Muscle of back (tissue), 13 donors: ENCODE measurements at places on chromosomes 3 and 15.
A peak's percentile ranks its signal among the peaks of the same experiment; 100 is the strongest.

DNA sequence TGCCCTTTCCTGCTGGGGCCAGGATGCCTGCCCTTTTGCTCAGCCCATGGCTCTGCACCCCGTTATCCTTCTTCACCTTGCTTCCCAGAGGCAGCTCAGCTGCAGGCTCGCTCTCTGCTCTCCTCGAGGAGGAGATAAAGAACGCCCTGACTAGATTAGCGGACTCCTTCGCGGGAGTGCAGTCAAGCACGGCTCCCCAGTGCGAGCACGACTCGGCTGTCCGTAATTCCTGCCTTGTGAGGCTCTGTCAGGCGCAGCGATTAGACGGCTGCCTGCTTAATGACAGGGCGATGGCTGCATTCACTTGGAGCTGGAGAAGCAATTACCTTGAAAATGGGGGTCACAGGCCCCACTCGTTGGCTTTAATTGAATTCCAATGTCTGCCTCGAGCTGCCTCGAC is 25.9 kb downstream of the TLE3 start:
- no peak for DNase-seq

DNA sequence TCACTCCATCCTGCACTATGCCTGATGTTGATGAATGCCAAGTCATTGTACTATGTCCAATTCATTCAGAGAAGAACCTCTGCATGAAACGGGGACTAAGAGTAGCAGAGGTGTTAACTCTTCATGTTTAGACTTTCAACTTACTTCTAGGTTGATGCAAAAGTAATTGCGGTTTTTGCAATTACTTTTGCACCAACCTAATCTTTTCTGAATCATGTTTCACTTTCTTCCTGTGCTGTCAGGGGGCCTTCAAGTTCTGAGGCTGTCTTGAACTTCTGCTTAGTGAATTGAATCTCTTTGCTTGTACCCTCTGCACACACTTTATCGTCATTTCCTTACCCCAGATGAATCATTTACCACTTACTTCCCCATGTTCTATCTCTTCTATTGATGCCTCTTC is 636.2 kb downstream of the NAALADL2 start:
- no peak for DNase-seq

GRCh38 chr3:69994919-69995318 is 4.6 kb upstream of the SAMMSON start:
- DNase-seq: no peak

- DNase-seq: peak; percentile 21
These were observed 109.8 kb downstream of the XRN1 start for GRCh38 chr3:142337994-142338393.

DNA sequence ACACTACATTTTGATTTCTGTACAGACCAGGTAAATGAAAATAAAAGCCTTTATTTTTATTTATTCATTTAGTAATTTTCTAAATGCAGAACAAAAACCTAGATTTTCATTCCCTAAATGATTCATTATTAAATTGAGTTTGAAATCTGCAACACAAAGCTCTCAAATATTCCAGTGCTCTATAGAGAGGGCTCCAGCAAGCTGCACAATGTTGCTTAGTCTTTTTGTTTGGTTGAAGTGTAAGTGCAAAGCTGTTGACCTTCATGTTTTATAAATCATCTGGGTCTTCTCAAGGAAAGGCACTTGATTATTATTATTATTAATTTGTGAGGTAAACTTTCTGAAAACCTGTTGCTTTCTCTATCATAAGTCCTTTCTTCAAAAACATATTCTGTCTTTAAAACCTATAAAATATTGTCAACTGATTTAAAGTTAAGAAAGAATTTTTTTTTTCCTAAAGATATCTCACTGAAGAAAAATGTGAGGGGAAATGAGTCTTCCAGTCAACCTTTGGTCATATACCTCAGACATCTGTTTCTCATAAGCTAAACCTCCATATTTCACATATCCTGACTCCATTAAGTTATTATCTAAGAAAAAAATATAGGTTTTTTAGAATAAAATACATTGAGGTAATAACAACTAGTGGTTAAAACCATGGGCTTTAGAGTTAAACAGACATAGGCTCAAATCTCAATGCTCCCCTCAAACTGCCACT is 100.7 kb downstream of the ZIC4 start:
- peak; percentile 61 for DNase-seq

DNA sequence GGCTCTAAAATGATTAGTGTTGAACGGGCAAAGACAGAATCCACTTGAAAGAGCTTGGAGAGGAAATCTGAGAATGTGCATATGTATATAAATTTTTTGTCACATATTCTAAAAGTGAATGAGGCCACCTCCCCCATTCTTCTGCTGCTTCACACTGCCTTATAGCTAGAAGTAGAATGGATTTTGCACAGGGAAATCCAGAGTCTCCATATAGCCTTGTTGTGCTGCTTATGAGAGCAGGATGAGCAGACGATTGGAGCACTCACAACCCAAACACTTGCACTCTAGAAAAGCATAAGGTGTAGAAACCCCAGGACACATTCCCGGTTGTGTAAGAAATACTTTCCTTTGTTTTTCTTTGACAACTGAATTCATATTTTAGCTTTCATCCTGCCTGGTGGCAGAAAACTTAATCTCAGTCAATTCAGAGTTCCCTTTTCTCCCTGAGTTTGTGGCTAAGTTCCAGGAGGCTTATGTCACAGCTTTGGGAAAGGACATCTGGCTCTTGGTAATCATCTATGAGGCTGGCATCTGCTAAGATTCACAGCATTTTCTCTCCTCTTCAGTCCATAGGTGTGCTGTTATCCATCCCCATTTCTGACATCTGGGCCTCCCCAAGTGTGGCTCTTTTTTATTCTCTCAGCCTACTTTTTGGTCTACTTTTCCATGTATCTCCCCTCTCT is 188.4 kb upstream of the PFN2 start:
- DNase-seq: peak; percentile 55
